ENCODE measurements at places on chromosomes 7 and 10.
A peak's percentile ranks its signal among the peaks of the same experiment; 100 is the strongest.

DNA sequence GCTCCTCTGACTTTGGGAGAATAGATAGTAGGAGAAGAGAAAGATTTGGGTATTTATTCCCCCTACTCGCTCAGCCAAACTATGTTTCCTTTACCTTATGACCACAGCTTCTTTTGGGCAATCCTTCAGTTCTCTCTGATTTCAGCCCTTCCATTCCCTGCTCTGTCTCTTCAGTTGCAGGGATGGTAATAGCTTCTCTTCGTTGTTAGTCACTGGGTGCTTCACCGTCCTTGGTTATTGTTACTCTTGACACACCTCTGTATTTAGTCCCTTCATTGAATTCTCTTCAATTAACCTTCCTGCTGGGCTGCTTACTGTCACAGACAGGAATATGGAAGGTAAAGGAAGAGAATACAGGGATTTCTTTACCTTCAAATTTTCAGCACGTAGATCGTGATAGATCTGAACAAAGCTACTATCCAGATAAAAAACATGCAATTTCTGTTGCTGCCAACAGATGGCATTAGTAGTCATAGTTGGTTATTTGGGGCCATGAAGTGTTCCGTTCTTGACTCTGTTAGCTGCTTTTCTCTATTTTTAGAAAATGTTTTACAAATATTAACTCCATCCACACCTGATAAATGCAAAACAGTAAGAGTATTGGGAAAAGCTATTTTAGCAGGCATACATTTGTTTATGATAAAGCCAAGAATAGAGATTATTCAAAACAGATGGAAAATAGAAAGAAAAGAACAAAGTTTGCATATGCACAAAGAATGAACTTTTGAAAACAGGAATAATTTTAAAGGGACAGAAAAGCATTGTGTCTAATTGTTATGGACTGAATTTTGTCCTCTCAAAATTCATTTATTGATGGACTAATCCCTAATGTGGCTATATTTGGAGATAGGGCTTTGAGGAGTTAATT is 14.0 kb upstream of the PTTG1IP2 start:
- DNase-seq = peak; percentile 10

DNA sequence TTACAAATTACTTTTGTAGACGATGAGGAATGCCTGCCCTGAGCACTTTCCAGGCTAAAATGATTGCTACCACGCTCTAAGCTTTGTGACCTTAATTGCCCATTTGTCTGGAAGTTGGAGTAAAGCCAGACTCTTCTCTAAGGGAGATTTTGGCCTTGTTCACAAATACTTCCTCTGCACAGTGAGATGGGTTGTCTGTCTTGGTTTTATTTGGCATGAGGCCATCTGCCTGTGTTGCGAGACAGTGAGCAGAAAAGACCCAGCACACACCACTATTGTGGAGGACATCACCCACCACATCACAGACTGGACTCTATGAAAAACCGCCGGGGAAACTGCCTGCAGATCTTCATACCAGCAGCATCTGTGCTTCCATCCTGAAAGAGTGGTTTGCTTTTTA is 138.4 kb downstream of the BICC1 start:
- DNase-seq = no peak

- no peak for DNase-seq
Measured at GRCh38 chr7:111094419-111094818, 3.5 kb downstream of the LRRN3 start.

DNA sequence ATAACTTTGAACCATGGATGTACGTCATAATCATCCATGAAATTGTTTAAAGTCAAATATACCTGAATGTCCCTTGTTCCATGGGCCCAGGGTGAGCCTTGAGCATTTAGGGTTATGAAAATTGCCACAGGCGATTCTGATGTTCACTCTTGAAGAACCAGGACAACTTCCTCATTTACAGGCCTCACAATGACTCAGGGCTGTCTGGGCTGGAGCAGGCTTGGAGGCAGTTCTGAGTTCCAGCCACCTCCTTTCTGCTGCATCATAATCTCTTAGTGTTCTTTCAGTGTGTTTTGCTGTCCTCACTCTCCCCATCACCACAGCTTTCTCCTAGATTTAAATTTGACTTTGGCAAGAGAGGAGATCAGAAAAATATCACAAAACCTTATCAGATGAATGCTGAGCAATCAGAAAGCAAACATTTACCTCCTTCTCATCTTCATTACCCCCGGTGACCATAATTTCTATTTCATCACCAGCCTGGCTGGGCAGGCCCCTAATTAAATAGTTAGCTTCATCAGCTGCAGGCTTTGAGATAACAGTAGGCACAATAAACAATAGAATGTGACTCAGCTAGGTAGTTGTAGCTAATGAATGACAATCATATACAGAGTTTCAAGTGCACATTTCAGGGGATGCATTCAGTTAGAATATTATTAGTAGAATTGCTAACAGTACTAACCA is 571.0 kb downstream of the SH2D4B start:
- no peak for DNase-seq

- DNase-seq = no peak
Measured at GRCh38 chr10:30742471-30742870, 112.9 kb upstream of the LYZL2 start.

DNA sequence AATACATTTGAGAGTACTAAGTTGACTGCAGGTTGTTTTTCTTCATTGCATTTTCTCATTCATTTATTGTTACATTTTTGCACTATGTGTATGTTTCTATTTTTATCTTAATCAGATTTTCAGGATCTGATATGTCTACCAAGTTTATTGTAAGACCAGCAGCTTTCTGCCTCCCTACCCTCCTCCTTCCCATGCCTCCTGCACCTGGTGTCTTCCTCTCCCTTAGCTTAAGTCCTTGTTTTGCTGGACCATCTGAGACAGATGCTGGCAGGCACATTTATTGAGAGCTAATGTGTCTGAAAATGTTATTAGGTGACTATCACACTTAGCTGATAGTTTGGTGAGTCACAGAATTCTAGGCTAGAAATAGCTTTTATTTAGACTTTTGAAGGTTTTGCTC is 79.6 kb downstream of the ANLN start:
- DNase-seq = no peak

GRCh38 chr7:140069298-140069949 is 6.7 kb upstream of the PARP12 start:
- DNase-seq = no peak

DNA sequence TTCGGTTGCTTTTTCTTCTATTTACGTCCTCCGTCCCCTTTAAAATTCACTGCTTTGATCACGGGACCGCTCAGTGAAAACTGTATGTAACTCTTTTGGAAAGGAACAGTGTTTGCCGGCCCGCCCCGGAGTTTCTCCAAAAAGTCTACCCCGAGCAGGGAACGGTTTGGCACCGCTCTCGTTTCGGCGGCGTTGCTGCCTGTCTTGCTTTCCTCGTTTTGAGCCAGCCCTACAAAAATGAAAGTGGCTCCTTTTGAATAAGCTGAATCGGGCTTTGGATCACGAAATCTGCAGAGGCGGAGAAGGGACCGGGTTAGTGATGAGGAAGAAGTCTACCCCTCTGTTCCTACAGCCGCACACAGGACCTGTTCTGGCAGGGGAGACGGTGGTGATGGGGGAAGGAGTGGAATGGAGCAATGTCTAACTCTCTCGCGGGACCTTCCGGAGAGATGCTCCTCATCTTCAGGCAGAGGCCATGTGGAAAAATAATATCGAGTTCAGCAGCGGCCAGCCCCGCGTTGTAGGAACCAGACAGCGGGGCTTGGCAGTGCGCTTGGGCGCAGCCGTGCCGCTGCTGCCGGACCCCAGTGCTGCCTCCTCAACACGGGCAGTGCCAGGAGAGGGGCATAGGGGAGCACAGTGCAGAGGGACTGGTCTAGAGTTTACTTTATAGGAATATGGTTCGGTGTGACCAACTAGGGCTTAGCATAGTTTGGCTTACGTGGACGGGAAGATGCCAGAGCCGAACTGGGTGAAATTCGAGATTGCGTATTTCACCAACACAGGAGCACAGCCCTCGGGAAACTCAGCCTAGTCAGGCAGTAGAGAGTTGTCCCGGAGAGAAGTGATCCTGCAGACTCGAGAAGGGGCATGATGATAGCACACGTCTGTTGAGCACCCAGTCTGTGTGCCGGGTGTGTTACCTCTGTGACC is 1.4 kb downstream of the HTRA1 start:
- no peak for DNase-seq

- no peak for DNase-seq
Measured at GRCh38 chr7:36075561-36075960, 77.5 kb upstream of the EEPD1 start.

DNA sequence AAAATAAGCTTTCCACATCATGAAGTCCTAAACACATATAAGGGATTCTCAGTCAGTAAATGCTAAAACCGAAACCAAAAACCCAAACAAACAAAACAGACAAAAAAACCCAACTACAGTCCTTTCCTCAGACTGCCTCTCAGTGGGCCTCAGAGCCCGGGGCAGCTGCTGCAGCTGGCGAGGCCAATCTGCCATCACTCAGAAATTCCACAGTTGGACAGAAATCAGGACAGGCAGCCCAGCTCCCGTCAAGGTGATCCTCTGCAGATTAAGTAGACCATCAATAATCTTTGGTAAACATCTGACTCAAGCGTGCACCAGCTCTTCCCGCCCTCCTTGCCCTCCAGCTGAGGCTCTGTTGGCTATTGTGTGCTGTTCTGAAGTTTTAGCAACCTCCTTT is 142.2 kb downstream of the ATXN7L1 start:
- DNase-seq = no peak

GRCh38 chr10:80535671-80536360 is 1.9 kb upstream of the SH2D4B start:
- no peak for DNase-seq

GRCh38 chr10:115093286-115093775 is at the start of gene ATRNL1:
TSS of gene ATRNL1 (plus strand) at chr10:115093365. CDS start at chr10:115093751, 386 bp downstream.
- DNase-seq = peak; percentile 8

- no peak for DNase-seq
Measured at GRCh38 chr7:100673942-100674410, 436 bp downstream of the GNB2 start.

DNA sequence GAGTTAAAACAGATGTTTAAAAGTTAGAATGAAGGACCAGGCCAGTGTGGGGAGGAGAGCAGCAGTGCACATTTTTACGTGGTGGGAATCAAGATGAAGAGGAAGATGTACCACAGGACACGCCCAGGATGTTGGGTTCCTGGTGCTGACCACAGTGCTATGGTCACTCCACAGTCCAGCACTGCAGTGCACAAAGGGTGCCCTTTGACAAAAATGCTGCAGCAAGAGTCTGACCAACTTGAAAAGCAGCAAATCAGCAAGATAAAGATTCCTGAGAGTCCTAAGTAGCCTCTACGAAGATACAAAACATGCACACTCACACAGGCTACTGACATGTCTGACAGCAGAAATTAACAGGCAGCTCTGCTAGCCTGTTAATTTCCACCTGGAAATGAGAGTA is 107.1 kb downstream of the PIP4K2A start:
- no peak for DNase-seq

DNA sequence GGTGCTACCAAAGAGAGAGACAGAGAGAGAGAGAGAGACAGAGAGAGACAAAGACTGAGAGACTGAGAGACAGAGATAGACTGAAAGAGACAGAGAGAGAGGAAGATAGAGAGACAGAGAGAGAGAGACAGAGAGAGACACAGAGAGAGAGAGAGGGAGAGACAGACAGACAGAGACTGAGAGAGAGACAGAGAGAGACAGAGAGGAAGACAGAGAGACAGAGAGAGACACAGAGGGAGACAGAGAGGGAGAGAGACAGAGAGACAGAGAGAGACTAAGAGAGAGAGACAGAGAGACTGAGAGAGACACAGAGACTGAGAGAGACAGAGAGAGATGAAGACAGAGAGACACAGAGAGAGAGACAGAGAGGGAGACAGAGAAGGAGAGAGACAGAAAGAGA is 91.2 kb downstream of the SFMBT2 start:
- DNase-seq = no peak

- DNase-seq = no peak
Measured at GRCh38 chr10:111739125-111739873, 444.3 kb downstream of the GPAM start.

DNA sequence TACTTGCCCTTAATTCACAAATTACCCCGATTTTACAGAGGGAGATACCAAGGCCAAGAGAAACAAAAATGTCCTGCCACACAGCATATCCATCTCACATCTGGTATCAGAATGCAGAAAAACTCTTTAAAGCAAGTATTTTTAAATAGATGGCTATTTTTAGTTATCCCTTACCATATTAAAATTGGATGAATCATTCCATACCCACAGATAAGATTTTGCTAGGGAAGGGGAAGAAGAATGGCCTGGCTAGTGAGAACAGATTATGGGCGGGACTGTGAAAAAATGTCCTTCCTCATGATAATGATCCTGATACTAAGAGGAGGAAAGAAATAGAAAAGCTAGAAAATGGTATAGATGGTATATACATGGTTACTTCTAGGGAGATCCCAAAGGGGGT is 80.6 kb upstream of the GATAD1 start:
- no peak for DNase-seq

DNA sequence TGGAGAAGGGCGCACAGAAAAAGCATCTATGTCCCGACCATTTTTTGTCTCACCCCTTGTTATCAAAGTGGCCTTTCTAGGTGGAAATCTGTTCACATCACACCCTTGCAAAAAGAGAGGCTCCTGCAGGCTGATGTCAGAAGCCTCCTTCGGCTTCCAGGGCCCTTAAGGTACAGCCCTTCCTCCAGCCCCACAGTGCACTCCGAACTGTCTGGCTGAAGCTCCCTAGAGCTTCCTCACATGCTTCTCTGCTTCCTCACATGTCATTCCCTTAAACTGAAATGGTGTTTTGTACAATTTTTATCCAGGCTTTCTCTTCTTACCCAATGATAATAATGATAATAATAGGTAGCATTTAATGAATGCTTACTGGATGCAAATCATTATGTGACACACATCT is 210.3 kb downstream of the INHBA start:
- DNase-seq = no peak

DNA sequence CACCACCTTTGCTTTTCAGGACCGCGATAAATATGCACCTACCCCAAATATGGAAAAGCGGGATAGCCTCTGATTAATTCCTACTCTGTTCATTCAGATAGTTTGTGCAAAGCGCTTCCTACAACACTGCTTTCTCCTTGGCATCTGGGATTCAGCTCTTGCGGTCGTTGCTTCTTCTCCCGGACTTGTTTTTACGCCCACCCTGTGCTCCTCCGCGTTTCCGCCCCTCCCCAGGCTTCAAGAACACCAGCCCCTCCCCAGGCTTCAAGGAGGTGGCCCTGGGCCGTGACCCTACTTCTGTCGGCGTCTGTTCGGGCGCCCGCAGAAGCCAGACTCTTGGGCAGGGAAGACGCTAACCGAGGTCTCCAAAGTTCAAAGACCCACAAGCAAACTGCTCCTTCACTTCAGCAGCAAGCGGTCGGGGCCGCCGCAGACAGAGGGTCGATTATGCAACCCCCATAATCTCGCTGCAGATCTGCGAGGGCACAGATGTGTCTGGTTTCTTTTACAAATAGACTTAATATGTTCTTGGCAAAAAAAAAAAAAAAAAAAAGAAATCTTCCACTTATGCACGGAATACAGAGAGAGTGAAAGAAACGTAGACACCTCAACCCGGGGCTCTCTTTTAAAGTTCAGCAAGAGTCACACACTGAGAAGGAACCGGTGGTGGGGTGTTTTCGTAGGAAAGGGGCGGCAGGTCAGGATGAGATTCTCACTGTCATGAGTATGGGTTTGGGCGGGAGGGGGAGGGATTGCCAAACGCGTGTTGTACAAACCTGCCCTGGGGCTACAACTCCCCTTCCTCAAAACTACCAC is 1.9 kb downstream of the DLX5 start:
- no peak for DNase-seq
